Liver (tissue), 10 donors: ENCODE measurements at places on chromosomes 11 and 22. TPM values are rescaled to one million over a fixed set of nuclear protein-coding genes. Genes with fewer than 3 reads are reported as not detected.
A peak's percentile ranks its signal among the peaks of the same experiment; 100 is the strongest.

DNA sequence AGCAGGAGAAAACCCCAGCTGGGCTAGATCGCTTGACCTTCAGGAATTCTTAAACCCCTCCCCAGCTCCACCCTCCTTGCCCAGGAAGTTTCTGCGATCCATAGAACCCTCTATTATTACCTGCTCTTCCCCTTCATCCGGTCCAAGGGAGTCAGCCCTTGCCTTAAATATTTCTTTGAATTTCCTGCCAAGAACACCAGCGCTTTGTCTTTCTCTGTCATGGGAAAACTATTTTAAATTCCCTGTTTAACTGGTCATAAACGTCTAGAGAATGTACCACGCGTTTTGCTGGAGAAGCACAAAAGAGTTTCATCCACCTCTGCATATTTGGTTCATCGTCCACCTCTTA lies 496 bp upstream of the TRAF6 start:
- DNase-seq, result no peak
- peak overlapping the region; percentile 97 for H3K27ac ChIP-seq
- H3K36me3 ChIP-seq, result no peaks in the 10 kb centered on the region

DNA sequence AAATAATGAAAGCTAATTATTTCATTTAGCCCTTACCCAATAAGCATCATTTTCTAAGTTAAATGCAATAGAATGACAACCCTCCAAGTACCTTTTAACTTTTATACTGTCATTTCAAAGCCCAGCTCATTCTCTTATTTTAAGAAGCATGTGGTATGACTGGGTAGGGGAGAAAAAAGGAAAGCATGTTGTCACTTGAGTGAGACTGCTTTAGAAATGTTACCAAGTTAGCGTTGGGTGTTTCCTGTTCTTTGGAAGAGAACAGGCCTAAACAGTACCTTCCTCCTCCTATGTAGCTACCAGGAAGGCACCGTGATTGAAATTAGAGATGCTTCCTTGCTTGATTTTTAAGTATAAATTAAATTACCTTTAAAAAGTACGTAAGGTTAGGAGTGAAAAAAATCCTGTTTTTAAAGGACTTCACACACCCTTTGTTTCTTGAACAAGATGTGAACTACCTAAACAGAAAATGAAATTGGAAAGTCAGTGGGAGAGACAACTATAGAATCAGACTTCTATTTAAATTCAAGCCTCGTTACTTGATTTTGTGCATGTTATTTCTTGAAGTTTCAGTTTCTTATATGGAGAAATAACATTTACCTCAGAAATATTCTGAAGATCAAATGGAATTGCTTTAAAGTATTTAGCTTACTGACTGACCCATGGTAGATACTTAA lies 741 bp upstream of the CNTF start:
- DNase-seq, result no peak
- no peak overlapping the region for H3K4me3 ChIP-seq

DNA sequence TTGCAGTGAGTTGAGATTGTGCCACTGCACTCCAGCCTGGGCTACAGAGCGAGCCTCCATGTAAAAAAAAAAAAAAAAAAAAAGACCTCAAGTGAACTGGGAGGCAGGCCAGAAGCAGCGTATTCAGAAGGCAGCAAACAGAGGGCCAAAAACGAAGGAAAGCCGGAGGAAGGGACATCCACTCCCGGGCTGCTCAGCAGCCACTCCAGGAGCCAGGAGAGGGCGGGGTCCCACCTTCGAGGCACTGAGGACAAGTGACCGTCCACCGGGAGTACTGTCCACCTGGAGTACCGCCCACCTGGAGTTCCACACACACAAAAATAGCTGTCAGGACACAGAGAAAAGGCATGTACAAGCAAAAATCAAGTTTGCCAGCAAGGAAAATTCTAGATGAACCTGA lies 5.5 kb downstream of the TOLLIP start:
- no peaks in the 10 kb centered on the region for H3K27me3 ChIP-seq
- peak; percentile 36 for DNase-seq
- H3K27ac ChIP-seq, result peak overlapping the region; percentile 89
- no peaks in the 10 kb centered on the region for H3K36me3 ChIP-seq
- H3K4me3 ChIP-seq, result peak overlapping the region; percentile 9

DNA sequence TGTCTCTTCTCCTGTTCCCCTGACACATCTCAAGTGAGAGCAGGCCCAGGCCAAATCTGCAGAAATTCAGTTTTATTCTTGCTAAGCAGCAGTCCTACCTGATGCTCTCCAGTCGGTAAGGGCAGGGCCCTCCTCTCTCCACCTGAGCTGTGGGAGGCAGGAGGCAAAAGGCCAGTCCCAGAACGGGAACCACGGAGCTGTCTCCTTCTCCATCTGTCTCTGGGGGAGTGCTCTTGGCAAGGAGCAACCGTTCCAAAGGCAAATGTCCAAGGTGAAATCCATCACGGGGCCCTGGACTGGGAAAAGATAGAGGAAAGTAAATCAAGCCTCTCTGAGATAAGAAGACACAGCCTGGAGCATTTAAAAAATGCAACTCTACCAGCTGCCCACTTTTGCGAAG lies 65.2 kb upstream of the CDON start:
- H3K4me1 ChIP-seq, result no peaks in the 10 kb centered on the region
- H3K27ac ChIP-seq, result no peak overlapping the region
- H3K4me3 ChIP-seq, result no peak overlapping the region
- H3K27me3 ChIP-seq, result no peaks in the 10 kb centered on the region

GRCh38 chr11:61446211-61446651 lies 16.3 kb downstream of the SDHAF2 start:
- H3K36me3 ChIP-seq, result peaks cover 25% of the 10 kb centered on the region
- H3K27me3 ChIP-seq, result no peaks in the 10 kb centered on the region
- no peaks in the 10 kb centered on the region for H3K4me1 ChIP-seq
- no peak overlapping the region for H3K27ac ChIP-seq

- H3K27me3 ChIP-seq, result no peaks in the 10 kb centered on the region
- H3K36me3 ChIP-seq, result no peaks in the 10 kb centered on the region
- H3K27ac ChIP-seq, result no peak overlapping the region
Observed at GRCh38 chr11:74427384-74427886, 29.2 kb upstream of the PGM2L1 start.

- H3K36me3 ChIP-seq, result no peaks in the 10 kb centered on the region
- no peaks in the 10 kb centered on the region for H3K4me1 ChIP-seq
- H3K27ac ChIP-seq, result no peak overlapping the region
- no peaks in the 10 kb centered on the region for H3K27me3 ChIP-seq
- H3K4me3 ChIP-seq, result no peak overlapping the region
Observed at GRCh38 chr11:83464160-83464944, 178.2 kb upstream of the CCDC90B start.

DNA sequence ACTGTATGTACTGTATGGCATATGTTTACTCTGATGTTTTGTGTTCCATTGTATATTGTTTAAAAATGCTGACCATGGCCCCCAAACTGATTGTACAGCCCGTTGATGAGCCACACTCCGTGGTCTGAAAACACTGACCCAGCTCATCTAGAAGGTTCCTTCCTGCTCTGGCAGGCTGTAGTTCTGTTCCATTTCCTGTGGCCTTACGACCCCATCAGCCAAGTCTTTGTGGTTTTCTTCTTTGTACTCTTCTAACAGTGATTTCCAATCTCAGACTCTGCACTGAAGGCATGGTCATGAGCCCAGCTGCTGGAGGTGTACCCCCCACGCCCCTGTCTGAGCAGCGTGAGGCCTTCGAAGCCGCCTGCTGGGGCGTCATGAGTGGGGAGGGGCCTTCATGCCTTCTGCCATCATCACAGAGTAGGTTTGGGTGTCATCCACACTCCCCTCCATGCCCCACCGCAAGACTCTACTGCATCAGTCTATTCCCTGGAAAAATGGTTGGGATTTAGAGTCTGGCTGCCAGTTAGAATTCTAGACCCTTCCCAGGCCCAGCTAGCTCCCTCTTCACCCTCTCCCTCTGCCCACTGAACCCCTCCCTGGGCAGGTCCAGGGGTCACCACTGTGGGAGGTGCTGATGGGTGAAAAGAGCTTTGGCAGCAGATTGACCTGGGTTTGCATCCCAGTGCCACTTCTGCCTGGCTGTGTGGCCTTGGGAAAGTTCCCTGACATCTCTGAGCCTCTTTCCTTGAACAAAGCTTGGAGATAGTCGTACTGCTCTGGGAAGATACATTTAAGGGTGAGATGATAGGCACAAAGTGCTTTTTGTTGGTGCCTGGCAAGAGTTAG lies 11.3 kb upstream of the C11orf96 start:
- no peak for DNase-seq
- no peaks in the 10 kb centered on the region for H3K36me3 ChIP-seq
- no peak overlapping the region for H3K27ac ChIP-seq
- H3K4me1 ChIP-seq, result no peaks in the 10 kb centered on the region
- no peak overlapping the region for H3K4me3 ChIP-seq

DNA sequence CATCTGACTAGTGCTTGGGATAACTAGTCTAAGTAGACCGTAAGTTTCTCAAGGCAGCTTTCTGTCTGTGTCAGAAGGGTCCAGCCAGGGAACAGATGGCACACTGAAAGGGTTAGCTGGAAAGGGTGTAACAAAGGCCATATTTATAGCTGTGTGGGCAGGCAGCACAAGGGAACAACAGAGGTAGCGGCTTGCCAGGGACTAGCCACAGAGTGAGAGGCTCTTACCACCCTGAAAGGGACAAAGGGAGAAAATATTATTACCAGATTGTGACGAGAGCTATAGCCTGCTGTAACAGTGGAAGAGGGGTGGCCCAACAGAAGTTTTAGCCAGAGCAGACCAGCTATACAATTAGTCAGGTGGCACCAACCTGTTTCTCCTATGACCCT lies 129.4 kb downstream of the CCDC34 start:
- no peaks in the 10 kb centered on the region for H3K27me3 ChIP-seq
- H3K36me3 ChIP-seq, result no peaks in the 10 kb centered on the region
- no peaks in the 10 kb centered on the region for H3K4me1 ChIP-seq
- no peak for DNase-seq
- H3K27ac ChIP-seq, result no peak overlapping the region

DNA sequence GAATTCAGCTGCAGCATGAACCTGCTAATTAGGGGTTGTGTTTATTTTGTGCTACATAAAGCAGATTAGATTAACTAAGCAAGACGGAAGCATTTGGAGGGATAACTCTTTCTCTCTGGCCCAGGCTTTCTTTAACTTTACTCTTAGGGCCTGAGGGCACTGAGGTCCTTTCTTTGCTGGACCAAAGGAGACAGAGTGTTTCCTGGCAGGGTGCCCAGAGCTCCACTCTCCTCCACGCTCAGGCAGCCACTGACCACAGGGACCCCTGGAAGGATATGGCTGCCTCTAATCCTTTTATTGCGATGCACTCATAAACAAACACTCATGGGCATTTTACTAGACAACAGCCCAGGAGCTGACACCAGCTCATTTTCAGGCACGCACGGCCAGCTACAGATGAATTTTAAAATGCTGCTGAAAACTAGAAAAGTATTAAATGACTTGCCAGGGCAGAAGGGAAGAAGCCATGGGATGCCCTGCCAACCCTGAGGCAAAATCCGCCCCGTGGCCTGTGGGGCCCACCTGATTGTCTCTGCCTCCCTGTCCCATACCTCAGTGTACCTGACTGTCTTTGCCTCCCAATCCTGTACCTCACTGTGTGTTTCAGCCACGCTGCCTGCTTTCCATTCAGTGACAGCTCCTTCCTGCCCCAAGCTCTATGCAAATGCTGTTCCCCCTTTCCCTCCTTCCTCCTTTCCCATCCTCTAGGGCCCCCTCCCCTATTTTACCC lies 192.6 kb upstream of the NAV2 start:
- H3K4me1 ChIP-seq, result peaks cover 2% of the 10 kb centered on the region
- no peak overlapping the region for H3K4me3 ChIP-seq
- H3K36me3 ChIP-seq, result no peaks in the 10 kb centered on the region
- DNase-seq, result no peak
- no peaks in the 10 kb centered on the region for H3K27me3 ChIP-seq
- no peak overlapping the region for H3K27ac ChIP-seq

KREMEN1 gene
- total RNA-seq, result 22.6 TPM

LINC01488 gene
- total RNA-seq, result 0.59 TPM

TMEM191B gene
- total RNA-seq, result 1.9 TPM

OR51B5 gene
- total RNA-seq, result 0.17 TPM

P2RX6 gene
- total RNA-seq, result 0.59 TPM

TNNT3 gene
- total RNA-seq, result not detected

TSPO gene
- 30.1 TPM for total RNA-seq

DCHS1 gene
- 8.6 TPM for total RNA-seq

ACRV1 gene
- total RNA-seq, result not detected

H19 gene
- 238 TPM for total RNA-seq

TBRG1 gene
- 18.7 TPM for total RNA-seq

MMP7 gene
- total RNA-seq, result not detected
